ENCODE measurements at places on chromosomes 1 and 21. TPM values are rescaled to one million over a fixed set of nuclear protein-coding genes. Genes with fewer than 3 reads are reported as not detected.

DNA sequence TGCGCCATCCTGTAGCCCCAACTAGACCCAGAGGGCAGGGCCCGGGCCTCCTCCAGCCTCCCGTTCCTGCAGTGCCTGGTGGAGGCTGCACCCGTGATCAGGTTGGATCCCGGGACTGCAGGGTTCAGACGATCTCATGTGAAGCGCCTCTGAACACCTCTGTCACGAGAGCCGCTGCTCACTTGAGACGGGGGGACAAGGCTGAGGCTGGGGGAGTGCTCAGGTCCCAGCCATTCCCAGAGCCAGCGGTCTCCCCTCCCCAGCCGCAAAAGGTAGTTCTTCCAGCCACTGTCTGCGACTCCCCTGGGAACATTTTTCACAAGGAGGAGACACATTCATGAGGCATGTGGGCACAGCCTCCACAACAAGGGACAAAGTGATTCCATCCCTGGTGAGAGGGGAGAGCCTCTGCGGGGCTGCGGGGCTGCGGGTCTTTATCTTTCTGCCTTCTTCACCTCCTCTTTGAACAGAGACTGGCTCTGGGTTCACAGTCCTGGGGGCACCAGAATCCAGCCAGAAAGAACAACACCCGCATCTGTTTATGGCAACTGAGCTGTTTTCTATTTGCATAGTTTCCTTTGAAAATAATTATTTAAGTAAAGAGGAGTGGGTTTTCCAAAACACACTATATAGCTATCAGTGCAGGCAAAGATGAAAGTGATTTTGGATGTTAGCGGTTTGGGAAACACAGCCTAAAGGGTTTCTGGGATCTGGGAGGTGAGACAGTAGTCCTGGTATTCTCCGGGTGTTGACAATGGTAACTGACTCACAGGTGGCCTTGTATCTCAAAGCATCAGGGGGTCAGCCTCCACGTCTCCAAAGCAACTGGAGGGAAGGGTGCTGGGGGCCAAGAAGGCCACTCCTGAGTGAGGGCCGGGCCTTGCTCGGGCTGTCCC lies 13.0 kb upstream of the LDLRAP1 start:
- H3K36me3 ChIP-seq: no peaks in the 10 kb centered on the region
- H3K27me3 ChIP-seq: peaks cover 14% of the 10 kb centered on the region
- DNase-seq: no peak
- no peaks in the 10 kb centered on the region for H3K4me1 ChIP-seq
- H3K27ac ChIP-seq: no peak overlapping the region
- H3K4me3 ChIP-seq: no peak overlapping the region

- no peaks in the 10 kb centered on the region for H3K36me3 ChIP-seq
- H3K27ac ChIP-seq: peak overlapping the region; percentile 76
- H3K4me3 ChIP-seq: no peak overlapping the region
- peaks cover 12% of the 10 kb centered on the region for H3K4me1 ChIP-seq
- peak; percentile 61 for DNase-seq
- no peaks in the 10 kb centered on the region for H3K27me3 ChIP-seq
Measured at GRCh38 chr1:181077576-181078242, 10.8 kb upstream of the IER5 start.

- peaks cover 3% of the 10 kb centered on the region for H3K4me1 ChIP-seq
- H3K27ac ChIP-seq: no peak overlapping the region
- DNase-seq: no peak
- no peaks in the 10 kb centered on the region for H3K36me3 ChIP-seq
- no peak overlapping the region for H3K4me3 ChIP-seq
Measured at GRCh38 chr1:173502104-173502503, 25.0 kb downstream of the PRDX6 start.

- DNase-seq: no peak
- H3K27ac ChIP-seq: no peak overlapping the region
- H3K36me3 ChIP-seq: no peaks in the 10 kb centered on the region
- H3K27me3 ChIP-seq: no peaks in the 10 kb centered on the region
- peaks cover 11% of the 10 kb centered on the region for H3K4me1 ChIP-seq
Measured at GRCh38 chr21:39010629-39011404, 172.4 kb downstream of the PSMG1 start.

DNA sequence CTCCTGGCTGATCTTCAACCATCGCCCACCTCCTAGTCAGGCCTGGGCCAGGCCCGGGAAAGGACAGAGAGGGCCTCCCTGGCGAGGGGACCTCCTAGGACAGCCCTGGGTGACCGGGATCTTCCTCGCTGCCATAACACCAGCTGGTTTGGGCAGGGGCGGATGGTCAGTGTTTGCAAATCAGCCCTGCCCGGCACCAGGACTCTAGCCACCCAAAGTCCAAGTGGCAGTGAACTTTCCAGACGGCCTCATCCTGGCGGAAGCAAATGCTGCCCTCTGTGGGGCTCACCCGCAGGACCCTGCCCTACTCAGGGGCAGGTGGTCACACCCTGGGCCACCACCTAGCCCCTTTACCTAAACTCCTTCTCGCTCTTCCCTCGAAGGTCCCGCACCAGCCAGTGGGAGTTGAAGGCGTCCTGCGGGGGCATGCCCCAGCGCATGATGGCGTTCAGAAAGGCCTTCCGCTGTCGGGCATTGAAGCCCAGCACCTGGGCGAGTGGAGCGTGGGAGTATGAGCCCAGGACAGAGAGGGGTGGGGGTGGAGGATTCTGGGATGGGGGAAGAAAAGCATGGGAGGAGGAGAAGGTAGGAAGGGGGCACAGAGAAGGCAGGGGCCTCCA lies 55.3 kb downstream of the CHD5 start:
- no peak for DNase-seq
- no peaks in the 10 kb centered on the region for H3K36me3 ChIP-seq
- H3K27me3 ChIP-seq: peaks cover 2% of the 10 kb centered on the region
- no peak overlapping the region for H3K4me3 ChIP-seq

DNA sequence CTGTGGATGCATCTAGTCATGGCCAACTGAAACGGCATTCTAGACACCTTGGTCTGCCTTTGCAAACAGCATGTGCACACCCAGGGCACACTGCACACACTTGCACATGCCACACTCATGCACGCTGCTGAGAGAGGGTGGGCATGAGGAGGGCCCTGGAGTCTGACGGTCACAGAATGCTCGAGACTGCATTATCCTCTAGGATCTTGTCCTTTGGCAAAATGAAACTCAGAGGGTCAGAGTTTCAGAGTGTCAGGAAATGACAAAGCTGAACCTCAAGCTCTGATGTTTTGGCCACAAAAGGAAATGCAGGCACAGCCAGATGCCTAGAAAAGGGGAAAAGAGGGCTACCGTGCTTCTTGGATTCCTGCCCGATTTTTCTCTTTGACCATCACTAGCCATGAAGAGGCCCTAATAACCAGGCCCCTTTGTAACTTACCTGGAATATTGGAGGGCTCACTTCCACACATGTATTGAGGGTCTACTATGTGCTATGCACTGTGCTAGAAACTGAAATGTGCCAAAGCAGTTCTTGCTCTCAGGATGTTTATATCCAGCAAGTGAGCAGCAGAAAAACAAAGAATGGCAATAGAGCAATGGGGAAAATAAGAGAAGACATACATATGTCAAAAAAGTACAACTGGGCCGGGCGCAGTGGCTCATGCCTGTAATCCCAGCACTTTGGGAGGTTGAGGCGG lies 65.4 kb downstream of the TOMM20 start:
- DNase-seq: no peak
- H3K36me3 ChIP-seq: no peaks in the 10 kb centered on the region
- H3K27me3 ChIP-seq: no peaks in the 10 kb centered on the region
- H3K4me3 ChIP-seq: no peak overlapping the region
- no peak overlapping the region for H3K27ac ChIP-seq

- H3K27ac ChIP-seq: no peak overlapping the region
- H3K4me3 ChIP-seq: no peak overlapping the region
- DNase-seq: no peak
- H3K4me1 ChIP-seq: peaks cover 3% of the 10 kb centered on the region
Measured at GRCh38 chr1:224251741-224252146, 68.7 kb downstream of the DEGS1 start.

GRCh38 chr1:94721240-94721639 lies 98.9 kb upstream of the SLC44A3 start:
- H3K27me3 ChIP-seq: no peaks in the 10 kb centered on the region
- DNase-seq: no peak
- no peak overlapping the region for H3K27ac ChIP-seq
- H3K36me3 ChIP-seq: no peaks in the 10 kb centered on the region
- H3K4me3 ChIP-seq: no peak overlapping the region

GRCh38 chr1:12098786-12099185 lies 35.7 kb downstream of the TNFRSF8 start:
- no peak overlapping the region for H3K4me3 ChIP-seq
- H3K36me3 ChIP-seq: no peaks in the 10 kb centered on the region
- H3K27ac ChIP-seq: no peak overlapping the region
- peaks cover 5% of the 10 kb centered on the region for H3K4me1 ChIP-seq

- no peak overlapping the region for H3K27ac ChIP-seq
- no peaks in the 10 kb centered on the region for H3K27me3 ChIP-seq
- H3K4me3 ChIP-seq: no peak overlapping the region
Measured at GRCh38 chr1:152623203-152623844, 421 bp upstream of the LCE3A start.

GRCh38 chr1:201016943-201017827 lies 6.3 kb downstream of the KIF21B start:
- H3K27ac ChIP-seq: no peak overlapping the region
- H3K4me3 ChIP-seq: no peak overlapping the region
- H3K36me3 ChIP-seq: no peaks in the 10 kb centered on the region
- H3K4me1 ChIP-seq: no peaks in the 10 kb centered on the region

- H3K27me3 ChIP-seq: no peaks in the 10 kb centered on the region
- H3K27ac ChIP-seq: no peak overlapping the region
- no peaks in the 10 kb centered on the region for H3K4me1 ChIP-seq
- H3K36me3 ChIP-seq: no peaks in the 10 kb centered on the region
- H3K4me3 ChIP-seq: no peak overlapping the region
Measured at GRCh38 chr1:86567878-86568277, 21.0 kb downstream of the CLCA4 start.

GRCh38 chr1:97588772-97589171 lies 332.1 kb downstream of the DPYD start:
- no peak overlapping the region for H3K27ac ChIP-seq
- no peaks in the 10 kb centered on the region for H3K36me3 ChIP-seq
- DNase-seq: no peak
- H3K4me3 ChIP-seq: no peak overlapping the region
- H3K27me3 ChIP-seq: no peaks in the 10 kb centered on the region

DNA sequence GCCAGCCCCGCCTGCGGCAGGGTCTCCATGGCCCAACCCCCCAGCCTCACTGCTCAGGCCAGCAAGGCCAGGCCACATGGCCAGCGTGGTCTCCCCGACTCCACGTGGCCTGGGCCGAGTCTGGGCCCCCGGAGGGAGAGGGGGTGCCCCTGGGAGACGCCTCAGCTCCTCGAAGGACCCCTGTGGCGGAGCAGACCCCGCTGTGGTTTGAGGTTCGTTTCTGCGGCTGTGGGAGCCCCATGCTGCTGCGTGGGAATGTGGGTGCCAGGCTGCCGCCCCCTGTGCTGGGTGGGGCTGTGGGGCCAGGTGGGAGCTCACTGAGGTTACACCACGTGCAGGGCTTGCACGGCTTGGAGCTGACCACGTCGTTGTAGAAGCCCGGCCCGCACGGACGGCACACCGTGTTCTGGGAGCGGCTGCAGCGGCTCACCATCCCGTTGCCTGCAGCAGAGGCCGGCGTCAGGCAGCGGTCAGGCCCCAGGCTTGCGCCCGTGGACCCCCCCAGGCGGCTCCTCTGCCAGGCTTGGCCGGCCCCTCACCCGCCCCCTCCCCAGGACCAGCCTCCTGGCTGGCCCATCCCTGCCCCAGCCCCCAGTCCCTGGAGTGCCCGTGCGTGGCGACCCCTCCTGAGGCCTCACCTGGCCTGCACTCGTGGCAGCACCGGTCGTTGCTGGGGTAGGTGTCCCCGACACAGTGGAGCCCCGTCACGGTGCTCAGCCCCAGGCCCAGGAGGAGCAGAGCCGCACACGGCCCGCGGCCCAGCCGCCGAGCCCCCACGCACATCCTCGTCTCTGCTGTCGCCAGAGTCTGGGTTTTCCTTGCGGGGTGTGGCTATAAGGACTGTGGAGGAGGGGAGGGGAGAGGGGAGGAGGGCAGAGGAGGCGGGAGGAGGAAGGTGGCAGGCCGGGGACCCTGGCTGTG lies at the start of gene TNFRSF4:
TSS of gene TNFRSF4 (minus strand) at position 809 of the 921 bp plus-strand sequence. CDS start at position 783, 26 bp downstream.
- peaks cover 25% of the 10 kb centered on the region for H3K36me3 ChIP-seq
- H3K4me1 ChIP-seq: peaks cover 4% of the 10 kb centered on the region

- no peak overlapping the region for H3K4me3 ChIP-seq
- H3K27ac ChIP-seq: peak overlapping the region; percentile 53
- no peaks in the 10 kb centered on the region for H3K36me3 ChIP-seq
Measured at GRCh38 chr1:184212649-184213314, 161.3 kb downstream of the TSEN15 start.

DNA sequence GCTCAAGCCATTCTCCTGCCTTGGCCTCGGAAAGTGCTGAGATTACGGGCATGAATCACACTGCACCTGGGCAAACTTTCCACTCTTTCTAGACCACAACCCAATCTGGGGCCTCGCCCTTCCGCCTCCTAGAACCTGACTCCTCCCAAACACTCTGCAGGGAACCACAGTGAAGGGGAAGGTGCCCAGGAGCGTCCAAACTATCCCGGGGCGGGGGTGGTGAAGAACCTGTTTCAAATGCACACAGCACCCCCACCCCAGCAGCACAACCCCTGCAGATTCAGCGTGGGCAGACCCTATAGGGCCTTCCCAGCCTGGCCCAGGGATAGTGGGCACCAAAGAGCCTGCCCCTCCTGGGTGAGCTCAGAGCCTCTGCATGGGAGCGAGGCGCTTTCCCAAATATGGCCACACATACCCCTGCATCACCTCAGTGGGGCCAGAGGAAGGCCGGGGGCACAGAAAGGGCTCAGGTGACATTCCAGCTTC lies 86.9 kb downstream of the STUM start:
- H3K27me3 ChIP-seq: no peaks in the 10 kb centered on the region
- no peaks in the 10 kb centered on the region for H3K4me1 ChIP-seq
- H3K27ac ChIP-seq: no peak overlapping the region

DNA sequence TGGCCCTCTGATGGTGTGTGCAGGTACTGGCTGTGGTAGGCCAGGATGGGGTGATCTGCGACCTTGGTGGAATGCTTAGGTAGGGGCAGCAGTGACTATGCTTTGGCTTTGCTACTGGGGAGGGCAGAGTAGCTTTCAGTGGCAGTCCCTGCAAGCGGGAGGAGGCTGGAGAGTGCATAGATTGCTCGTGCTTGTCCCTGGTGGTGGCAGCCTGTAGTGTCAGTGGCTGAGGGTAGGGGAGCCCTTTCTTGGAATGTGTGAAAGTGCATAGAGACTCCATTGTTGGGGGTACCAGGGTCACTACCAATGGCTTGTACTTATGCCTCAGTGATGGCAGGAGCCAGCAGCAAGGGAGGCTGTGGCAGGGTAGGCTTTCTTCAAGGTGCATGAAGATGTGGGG lies 582.6 kb downstream of the MRPL39 start:
- H3K4me3 ChIP-seq: no peak overlapping the region
- no peaks in the 10 kb centered on the region for H3K36me3 ChIP-seq
- no peak overlapping the region for H3K27ac ChIP-seq
- H3K27me3 ChIP-seq: no peaks in the 10 kb centered on the region
- no peak for DNase-seq
- H3K4me1 ChIP-seq: no peaks in the 10 kb centered on the region

GRCh38 chr1:42006836-42007235 lies 88.1 kb upstream of the HIVEP3 start:
- DNase-seq: peak; percentile 21
- no peaks in the 10 kb centered on the region for H3K4me1 ChIP-seq
- no peak overlapping the region for H3K27ac ChIP-seq
- H3K36me3 ChIP-seq: no peaks in the 10 kb centered on the region

Gene EPHB2
- 54.7 TPM for total RNA-seq

Gene SIPA1L2
- total RNA-seq: 11.9 TPM

Gene AKR7A3
- under 0.01 TPM for total RNA-seq

Gene ANXA9
- total RNA-seq: 0.36 TPM

Gene TFF2
- not detected for total RNA-seq

Gene DYRK3
- 21.1 TPM for total RNA-seq

Gene RIT1
- 52.2 TPM for total RNA-seq

Gene HNRNPR
- 152 TPM for total RNA-seq

Gene DISP1
- total RNA-seq: 4.7 TPM
